ENCODE measurements at places on chromosomes 11 and 22.
A peak's percentile ranks its signal among the peaks of the same experiment; 100 is the strongest.

- DNase-seq = peak; percentile 66
These were observed 41.3 kb downstream of the LRRC32 start for GRCh38 chr11:76629116-76629852.

- no peak for DNase-seq
These were observed 7.5 kb upstream of the CSTF3 start for GRCh38 chr11:33168709-33169200.

DNA sequence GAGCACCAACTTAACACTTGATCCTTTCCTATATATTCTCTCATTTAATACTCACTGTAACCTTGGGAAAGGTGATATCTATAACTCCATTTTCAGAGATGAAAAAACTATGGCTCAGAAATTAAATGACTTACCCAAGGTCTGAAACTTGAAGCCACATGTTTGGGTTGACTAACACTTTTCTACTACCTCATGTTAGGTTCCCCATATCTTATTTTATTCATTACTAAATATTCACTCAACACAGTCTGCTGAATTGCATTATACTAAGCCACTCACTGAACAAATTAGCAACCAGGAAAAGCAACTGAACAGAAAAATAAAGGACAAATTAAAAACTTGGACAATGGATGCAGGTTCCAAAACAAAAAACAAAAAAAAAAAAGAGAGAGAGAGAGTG is 59.9 kb downstream of the FAM168A start:
- no peak for DNase-seq

DNA sequence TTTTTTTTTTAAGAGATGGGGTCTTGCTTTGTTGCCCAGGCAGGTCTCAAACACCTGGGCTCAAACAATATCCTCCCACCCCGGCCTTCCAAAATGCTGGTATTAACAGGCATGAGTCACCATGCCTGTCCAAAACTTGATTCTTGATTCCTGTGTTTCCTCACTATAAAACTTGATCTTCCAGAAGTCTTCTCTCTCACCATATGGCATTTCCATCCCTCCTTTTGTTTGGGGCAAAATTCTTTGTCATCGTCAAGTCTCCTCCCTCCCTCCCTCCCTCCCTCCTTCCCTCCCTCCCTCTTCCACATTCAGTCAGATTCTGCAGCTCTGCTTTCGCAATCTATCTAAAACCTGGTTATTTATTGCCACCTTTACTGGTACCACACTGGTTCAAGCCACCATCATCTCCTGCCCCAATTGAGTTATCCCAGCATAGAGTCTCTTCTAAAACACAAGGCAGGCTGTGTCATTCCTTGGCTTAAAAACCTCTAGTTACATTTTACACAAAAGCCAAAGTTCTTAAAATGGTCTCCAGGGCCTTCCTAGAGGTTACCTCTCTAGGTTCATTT is 65.0 kb upstream of the HORMAD2 start:
- no peak for DNase-seq

GRCh38 chr22:47328550-47329243 is 566.2 kb downstream of the TBC1D22A start:
- no peak for DNase-seq

GRCh38 chr11:81424822-81425221 is 1308.8 kb downstream of the FAM181B start:
- DNase-seq = no peak

- DNase-seq = no peak
These were observed 4.0 kb downstream of the POU2AF3 start for GRCh38 chr11:111302298-111302697.

DNA sequence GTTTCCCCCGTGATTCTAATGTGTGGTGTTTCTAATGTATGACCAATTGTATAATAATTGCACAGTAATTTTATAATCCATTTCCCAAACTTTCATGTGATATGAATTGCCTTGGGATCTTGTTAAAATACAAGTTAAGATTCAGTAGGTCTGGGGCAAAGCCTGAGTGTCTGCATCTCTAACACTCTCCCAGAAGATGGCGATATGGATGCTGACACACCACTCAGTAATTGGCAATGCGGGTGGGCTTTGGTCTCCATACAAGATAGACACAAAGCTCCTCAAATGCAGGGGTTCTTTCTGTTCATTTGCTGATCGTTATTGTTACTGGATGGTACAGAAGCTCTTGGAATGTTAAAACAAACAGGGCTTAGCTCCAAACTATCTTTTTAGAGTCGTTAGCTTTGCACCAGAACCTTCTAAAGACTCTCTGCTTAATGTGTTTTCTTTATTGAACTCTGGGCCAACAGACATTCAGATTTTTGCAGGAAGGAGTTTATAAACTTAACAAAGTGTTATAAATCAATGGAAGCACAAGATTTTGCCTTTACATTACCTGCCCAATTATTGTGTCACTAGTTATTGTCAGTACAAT is 45.4 kb upstream of the ANO3 start:
- no peak for DNase-seq

DNA sequence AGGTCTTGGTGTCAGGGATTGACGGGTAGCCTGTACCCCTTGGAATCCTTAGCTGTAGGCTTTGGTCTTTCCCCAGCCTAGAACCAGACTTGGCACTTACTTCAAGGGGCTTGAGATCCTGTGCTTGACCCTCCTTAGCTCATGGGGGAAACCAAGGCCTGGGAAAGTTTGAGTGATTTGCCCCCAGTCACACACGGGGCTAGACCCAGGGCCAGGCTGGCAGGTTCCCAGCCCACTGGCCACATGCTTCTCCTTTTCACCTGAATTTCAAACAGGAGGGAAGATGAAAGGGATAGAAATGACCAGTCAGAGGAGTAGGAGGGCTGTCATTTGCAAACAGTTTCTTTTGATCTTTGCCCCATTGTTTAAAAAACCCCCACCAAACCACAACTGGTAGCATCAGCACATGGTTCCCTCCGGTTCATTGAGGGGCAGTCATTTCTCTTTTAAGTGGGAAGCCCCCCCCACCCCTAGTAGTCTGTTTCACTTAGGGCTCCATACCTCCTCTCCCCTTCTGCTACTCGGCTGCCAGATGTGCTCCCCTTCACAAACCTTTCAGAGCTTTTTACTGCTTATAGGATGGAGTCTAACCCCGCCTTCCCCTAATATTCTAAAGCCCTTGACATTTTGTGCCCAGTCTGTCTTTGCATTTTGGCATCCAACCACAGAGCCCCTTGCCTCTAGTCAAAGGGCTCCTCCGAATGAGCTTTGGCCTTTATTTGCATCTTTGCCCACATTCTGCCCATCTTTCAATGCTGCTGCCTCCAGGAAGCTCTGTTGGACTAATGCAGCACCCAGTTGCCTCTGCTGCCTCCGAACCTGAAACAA is 37.6 kb downstream of the ZNRF3 start:
- DNase-seq = no peak

- DNase-seq = no peak
These were observed 23.6 kb downstream of the NNMT start for GRCh38 chr11:114319716-114320328.

DNA sequence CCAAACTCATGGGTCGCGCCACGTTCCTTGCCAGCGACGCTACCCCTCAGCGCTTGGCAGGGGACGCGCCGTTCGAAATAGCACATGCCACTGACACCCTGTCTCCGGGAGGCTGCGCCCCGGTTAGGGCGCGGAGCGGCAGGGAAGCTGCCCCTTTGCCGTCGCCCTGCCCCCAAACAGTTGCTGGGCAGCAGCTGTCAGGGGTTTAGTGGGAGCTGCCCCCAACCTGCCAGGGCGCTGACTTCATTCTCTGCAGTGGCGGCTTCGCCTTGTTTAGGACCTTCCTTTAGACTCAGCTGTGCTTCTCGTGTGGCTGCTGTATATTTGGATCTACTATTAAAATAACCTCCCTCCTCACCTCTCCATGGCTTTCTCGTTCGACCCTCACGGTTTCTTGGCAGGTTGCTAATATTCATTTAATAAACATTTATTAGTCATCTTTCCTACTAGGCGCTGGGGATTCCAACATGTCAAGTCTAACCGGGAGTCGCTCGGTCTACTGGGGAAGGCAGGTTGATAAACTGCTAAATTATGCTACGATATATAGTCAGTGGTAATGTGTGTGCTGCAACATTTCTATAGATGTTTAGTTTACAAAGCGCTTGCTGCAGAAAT is 782 bp downstream of the TMEM109 start:
- DNase-seq = no peak

DNA sequence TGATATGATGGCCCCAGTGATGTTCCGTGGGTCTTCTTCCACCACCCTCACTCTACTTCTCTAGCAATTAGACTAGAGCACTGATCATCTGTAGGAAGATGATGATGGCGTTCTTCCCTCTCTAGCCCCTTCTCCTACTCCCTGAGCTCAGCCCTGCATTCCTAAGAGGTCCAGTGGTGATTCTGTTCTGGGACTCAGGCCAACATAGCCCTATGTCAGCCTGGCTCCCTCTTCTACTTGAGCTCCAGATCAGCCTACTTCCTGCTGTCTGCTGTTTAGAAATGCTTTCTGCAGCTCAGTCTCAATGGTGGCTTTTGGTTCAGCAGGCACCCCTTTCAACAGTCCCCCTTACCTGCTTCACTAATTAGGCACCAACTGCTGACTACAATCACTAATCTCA is 86.1 kb upstream of the ZBED5 start:
- DNase-seq = no peak

- no peak for DNase-seq
These were observed 67.8 kb downstream of the CASP12 start for GRCh38 chr11:104830508-104830907.

- DNase-seq = no peak
These were observed 27.3 kb downstream of the USP35 start for GRCh38 chr11:78216021-78216420.

GRCh38 chr11:34363363-34364084 is 5.7 kb upstream of the ABTB2 start:
- no peak for DNase-seq

- no peak for DNase-seq
These were observed 77.8 kb downstream of the MN1 start for GRCh38 chr22:27723708-27724107.

- DNase-seq = no peak
These were observed 165.6 kb downstream of the SHANK2 start for GRCh38 chr11:71086687-71087258.

DNA sequence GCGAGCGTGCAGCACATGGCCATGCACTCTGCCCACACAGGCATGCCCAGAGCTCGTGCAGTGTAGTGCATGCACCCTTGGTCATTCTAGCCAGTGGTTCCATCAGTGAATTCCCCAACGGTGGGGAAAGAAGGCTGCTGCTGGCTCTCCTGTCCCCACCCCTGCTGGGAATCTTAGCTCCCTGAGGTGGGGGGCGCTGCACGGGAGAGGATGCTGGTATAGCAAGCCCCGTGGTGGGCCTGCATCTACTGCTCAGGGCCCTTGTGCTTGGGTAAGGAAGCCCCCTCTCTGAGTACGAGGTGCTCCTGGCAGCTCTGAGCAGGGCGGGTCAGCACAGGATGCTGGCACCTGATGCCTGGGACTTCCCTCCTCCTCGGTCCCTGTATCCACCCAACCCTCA is 18.5 kb upstream of the BAIAP2L2 start:
- no peak for DNase-seq

- DNase-seq = no peak
These were observed 427.9 kb upstream of the CCDC179 start for GRCh38 chr11:23288003-23288783.

- DNase-seq = no peak
These were observed 121.0 kb downstream of the GRIK4 start for GRCh38 chr11:120632579-120632978.

DNA sequence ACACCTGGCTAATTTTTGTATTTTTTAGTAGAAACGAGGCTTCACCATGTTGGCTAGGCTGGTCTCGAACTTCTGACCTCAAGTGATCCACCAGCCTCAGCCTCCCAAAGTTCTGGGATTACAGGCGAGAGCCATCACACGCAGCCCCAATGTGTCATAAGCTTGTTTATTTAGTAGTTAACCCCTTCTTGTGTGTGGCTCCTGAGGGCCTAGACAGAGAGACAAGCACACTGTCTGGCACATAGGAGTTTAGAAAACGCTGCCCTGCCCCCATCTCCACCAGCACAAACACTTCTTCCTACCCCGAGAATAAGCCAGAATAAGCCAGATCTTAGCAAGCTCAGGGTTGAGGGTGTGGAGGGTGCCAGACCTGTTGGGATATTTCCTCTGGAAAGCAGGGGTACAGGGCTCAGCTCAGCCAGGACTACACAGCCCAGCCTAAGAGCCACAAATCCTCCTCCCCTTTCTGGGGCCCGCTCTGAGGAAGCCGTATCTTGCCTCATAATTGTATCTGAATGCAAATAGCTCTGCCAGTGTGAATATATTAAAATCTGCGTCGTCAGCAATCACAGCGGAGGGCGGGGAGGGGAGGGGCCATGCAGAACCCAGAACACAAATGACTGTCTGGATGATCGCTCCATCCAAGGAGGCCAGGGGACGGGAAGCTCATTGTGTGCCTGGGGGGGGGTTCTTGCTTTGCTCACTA is 247.3 kb downstream of the MN1 start:
- no peak for DNase-seq

- DNase-seq = no peak
These were observed 43.0 kb upstream of the CD5 start for GRCh38 chr11:61059260-61059752.

DNA sequence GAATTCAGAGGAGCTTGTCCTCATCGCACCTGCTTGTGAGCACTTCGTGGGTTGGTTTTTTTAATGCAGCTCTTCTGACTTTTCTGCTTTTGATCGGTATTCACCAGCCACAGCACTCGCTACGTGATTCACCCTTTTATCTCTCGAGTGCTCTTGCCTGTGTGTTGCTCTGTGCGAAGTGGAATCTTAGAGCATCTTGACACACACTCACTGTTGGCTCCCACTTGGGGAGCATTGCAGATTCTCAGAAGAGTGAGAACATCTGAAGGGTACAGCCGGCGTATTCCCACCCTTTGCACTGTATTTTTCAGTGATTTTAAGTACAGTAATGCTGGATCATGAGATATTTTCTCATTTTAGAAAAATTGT is 10.9 kb downstream of the TNNT3 start:
- no peak for DNase-seq

DNA sequence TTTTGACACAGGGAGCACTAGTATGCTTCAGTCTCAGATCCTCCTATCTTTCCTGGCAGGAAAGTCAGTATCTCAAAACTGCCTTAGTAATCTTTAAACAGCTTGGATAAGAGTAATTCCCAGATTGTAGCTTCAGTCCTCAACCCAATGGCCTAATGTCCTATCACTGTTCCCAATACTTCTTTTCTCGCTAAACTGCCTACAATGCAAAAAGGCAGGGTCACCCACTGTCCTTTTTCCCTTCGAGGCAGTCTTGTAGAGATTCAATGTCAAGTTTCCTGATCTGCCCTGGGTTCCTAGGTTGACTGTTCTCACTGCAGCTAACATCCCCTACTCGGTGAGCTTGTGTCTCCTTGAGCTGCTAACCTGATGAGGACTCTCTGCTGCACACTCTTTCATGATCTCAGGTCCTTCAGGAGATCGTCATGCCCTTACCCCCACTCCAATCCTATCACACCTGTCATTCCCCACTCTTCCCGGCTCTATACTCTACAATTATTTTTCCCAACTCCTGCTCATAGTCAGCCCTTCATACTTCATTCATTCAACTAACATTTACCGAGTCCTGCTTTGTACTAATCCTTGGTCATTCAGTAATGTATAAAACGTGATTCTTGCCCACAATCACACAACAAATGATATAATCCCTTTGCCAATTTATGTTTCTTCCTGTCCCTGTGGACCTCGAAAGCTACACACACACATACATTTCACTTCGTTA is 904 bp downstream of the C2CD3 start:
- DNase-seq = no peak
